Esophagus squamous epithelium (tissue), 5 donors: ENCODE measurements at places on chromosomes 7 and 10.

DNA sequence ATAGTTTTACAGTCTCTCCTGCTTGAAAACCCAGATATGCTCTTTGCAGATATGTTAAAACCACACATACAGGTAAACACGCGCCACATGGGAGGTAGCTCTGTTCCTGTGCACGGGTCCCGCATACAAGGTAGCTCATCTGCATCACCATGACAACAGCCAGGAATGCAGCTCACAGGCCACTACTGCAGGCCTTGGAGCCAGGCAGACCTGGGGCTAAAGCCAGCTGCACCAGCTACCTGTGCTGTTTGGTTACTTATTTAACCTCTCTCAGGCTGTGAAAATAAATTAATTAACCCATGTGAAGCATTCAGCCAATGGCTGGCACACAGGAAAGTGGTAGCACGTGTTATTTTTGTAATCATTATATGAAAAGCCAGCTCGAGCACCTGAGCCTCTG lies 428.3 kb downstream of the TNS3 start:
- H3K4me3 ChIP-seq: no peak overlapping the region
- H3K4me1 ChIP-seq: peaks cover 10% of the 10 kb centered on the region
- H3K27ac ChIP-seq: no peak overlapping the region

GRCh38 chr7:44796034-44796503 lies 412 bp upstream of the PPIA start:
- H3K36me3 ChIP-seq: peaks cover 16% of the 10 kb centered on the region
- H3K27me3 ChIP-seq: no peaks in the 10 kb centered on the region
- peak overlapping the region; percentile 74 for H3K4me3 ChIP-seq

GRCh38 chr10:114347791-114348190 lies 56.5 kb downstream of the AFAP1L2 start:
- H3K4me3 ChIP-seq: no peak overlapping the region
- no peaks in the 10 kb centered on the region for H3K36me3 ChIP-seq
- no peaks in the 10 kb centered on the region for H3K27me3 ChIP-seq
- peaks cover 13% of the 10 kb centered on the region for H3K4me1 ChIP-seq

- no peak overlapping the region for H3K4me3 ChIP-seq
- no peak overlapping the region for H3K27ac ChIP-seq
- H3K4me1 ChIP-seq: no peaks in the 10 kb centered on the region
- no peak for DNase-seq
- no peaks in the 10 kb centered on the region for H3K27me3 ChIP-seq
Observed at GRCh38 chr10:14787938-14788337, 13.2 kb upstream of the FAM107B start.

- no peak for DNase-seq
- no peaks in the 10 kb centered on the region for H3K36me3 ChIP-seq
- H3K4me1 ChIP-seq: peaks cover 5% of the 10 kb centered on the region
- H3K4me3 ChIP-seq: no peak overlapping the region
- H3K27me3 ChIP-seq: no peaks in the 10 kb centered on the region
- peak overlapping the region; percentile 62 for H3K27ac ChIP-seq
Observed at GRCh38 chr10:29669149-29669548, 34.4 kb upstream of the SVIL start.

GRCh38 chr7:22662036-22662435 lies 65.0 kb upstream of the IL6 start:
- no peaks in the 10 kb centered on the region for H3K4me1 ChIP-seq
- no peak overlapping the region for H3K27ac ChIP-seq
- DNase-seq: no peak
- no peaks in the 10 kb centered on the region for H3K36me3 ChIP-seq
- no peak overlapping the region for H3K4me3 ChIP-seq

GRCh38 chr10:11177926-11178471 lies 160.3 kb downstream of the CELF2 start:
- peak overlapping the region; percentile 73 for H3K27ac ChIP-seq
- H3K4me1 ChIP-seq: peaks cover 6% of the 10 kb centered on the region
- H3K4me3 ChIP-seq: no peak overlapping the region
- H3K36me3 ChIP-seq: no peaks in the 10 kb centered on the region

DNA sequence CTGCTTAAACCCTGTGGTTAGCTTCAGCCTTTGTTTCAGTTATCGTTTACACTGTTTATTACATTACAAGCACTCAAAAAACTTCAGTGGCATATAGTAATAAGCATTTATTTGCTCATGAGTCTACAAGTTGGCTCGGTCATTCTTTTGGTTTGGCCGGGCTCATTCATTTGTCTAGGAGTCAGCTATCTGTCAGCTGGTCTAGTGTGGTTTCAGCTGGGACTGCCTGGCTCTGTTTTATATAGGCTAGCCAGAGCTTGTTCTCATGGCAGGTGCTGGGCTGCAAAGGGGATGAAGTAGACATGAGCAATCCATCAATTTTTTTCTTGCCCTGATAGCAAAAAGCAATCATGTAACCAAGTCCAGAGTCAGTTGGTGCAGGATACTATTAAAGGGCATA lies 103.6 kb downstream of the MKLN1 start:
- peaks cover 6% of the 10 kb centered on the region for H3K4me1 ChIP-seq
- H3K4me3 ChIP-seq: no peak overlapping the region
- H3K27me3 ChIP-seq: no peaks in the 10 kb centered on the region
- DNase-seq: no peak
- no peak overlapping the region for H3K27ac ChIP-seq

GRCh38 chr10:86057708-86058107 lies 308.9 kb downstream of the GRID1 start:
- no peak overlapping the region for H3K4me3 ChIP-seq
- H3K4me1 ChIP-seq: no peaks in the 10 kb centered on the region
- no peaks in the 10 kb centered on the region for H3K27me3 ChIP-seq
- no peak for DNase-seq

GRCh38 chr10:93854975-93855374 lies 38.8 kb upstream of the SLC35G1 start:
- no peak for DNase-seq
- H3K4me3 ChIP-seq: no peak overlapping the region
- no peaks in the 10 kb centered on the region for H3K36me3 ChIP-seq
- no peak overlapping the region for H3K27ac ChIP-seq

- no peak overlapping the region for H3K27ac ChIP-seq
- no peak for DNase-seq
- no peak overlapping the region for H3K4me3 ChIP-seq
- H3K36me3 ChIP-seq: no peaks in the 10 kb centered on the region
- no peaks in the 10 kb centered on the region for H3K4me1 ChIP-seq
Observed at GRCh38 chr7:8365499-8366110, 67.8 kb upstream of the NXPH1 start.

- no peaks in the 10 kb centered on the region for H3K36me3 ChIP-seq
- peaks cover 20% of the 10 kb centered on the region for H3K4me1 ChIP-seq
- H3K27me3 ChIP-seq: no peaks in the 10 kb centered on the region
- no peak overlapping the region for H3K27ac ChIP-seq
- H3K4me3 ChIP-seq: no peak overlapping the region
- DNase-seq: no peak
Observed at GRCh38 chr10:89090756-89091445, 100.3 kb downstream of the FAS start.

DNA sequence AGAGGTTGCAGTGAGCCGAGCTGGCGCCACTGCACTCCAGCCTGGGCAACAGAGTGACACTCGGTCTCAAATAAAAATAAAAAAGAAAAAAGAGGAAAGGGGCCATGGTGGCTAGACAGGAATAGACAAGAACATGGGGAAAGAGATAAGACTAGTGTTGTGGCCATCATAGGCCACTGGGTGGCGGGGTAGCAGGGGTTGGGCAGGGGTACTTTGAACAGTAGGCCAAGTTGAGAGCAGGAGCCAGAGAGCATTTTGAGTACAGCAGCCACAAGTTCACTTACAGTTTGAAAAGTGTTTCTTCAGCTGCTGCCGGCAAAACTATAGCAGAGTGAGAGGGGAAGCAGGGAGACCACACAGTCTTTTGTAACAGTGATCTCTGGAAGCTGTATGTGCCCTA lies 656.0 kb downstream of the CNTNAP2 start:
- no peak overlapping the region for H3K27ac ChIP-seq
- H3K36me3 ChIP-seq: no peaks in the 10 kb centered on the region
- H3K4me1 ChIP-seq: no peaks in the 10 kb centered on the region
- no peak for DNase-seq
- H3K4me3 ChIP-seq: no peak overlapping the region

DNA sequence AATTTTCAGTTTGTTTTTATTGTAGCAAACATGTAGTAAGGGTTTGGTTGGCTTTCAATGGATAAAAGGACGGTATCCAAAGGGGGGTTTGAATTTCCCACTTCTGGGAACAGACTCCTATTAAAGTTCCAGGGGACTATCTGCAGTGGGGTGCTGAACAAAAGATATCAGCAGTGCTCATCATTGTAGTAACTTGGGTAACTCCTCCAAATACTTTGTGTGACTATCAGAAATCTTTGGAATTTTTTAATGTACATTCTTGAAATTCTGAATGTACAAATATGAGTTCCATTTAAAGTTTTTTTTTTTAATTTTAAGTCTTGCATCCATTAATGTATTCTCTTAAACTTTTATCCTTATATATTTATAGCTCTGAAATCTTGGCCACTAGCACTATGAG lies 42.1 kb downstream of the CYP51A1 start:
- no peak overlapping the region for H3K4me3 ChIP-seq
- peaks cover 18% of the 10 kb centered on the region for H3K36me3 ChIP-seq
- no peak for DNase-seq
- no peaks in the 10 kb centered on the region for H3K4me1 ChIP-seq

DNA sequence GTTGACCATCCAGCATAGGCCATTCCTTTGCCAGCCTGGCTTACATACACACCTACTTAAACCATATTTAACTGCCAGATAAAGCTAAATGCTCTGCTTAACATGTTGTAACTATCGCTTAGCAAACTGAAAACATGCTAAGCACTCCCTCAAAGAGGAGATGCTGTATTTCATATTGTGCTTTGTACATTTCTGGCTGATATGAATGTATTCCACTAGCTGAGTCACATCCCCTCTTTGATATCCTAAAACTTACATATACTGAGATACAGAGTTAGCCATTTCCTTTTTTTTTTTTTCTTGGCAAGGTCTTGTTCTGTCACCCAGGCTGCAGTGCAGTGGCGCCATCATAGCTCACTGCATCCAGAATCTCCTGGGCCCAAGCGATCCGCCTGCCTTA lies 99.4 kb downstream of the TPST1 start:
- peaks cover 19% of the 10 kb centered on the region for H3K4me1 ChIP-seq
- H3K27ac ChIP-seq: peak overlapping the region; percentile 83
- H3K36me3 ChIP-seq: no peaks in the 10 kb centered on the region
- no peak overlapping the region for H3K4me3 ChIP-seq

DNA sequence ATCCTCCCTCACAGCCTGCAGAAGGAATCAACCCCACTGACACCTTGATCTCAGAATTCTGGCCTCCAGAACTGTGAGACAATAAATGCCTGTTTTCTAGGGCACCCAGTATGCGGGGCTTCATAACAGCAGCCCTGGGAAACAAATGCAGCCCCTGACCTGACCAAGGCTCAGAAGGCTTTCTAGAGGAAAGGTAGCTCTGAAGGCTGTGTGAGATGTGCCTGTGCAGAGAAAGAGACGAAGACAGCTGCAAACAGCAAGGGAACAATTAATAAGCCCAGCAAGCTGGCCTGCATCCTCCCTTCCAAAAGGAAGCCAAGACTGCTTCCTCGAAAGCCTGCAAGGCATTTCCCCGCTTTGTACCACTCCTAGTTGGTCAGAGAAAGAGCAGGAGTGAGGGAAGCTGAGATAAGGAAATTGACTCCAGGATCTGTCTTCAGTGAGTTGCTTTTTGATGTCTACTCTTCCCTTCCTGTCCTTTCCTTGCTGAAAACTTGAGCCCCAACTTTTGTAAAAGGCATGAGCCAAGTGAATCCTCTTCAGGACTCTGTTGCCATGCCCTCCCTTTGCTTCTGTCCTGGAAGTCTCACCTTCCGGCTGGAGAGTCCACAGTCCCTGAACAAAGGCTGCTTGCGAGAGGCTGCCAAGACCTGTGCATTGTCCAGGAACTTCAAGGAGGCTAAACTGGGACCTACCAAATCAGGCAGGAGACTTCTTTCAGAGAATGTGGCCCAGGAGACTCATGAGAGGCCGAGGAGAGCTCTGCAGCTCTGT lies 71.2 kb upstream of the ARID5B start:
- no peaks in the 10 kb centered on the region for H3K36me3 ChIP-seq
- no peaks in the 10 kb centered on the region for H3K27me3 ChIP-seq
- peaks cover 9% of the 10 kb centered on the region for H3K4me1 ChIP-seq

GRCh38 chr10:73357166-73357565 lies 1.5 kb downstream of the CFAP70 start:
- no peak for DNase-seq
- no peak overlapping the region for H3K4me3 ChIP-seq
- no peaks in the 10 kb centered on the region for H3K4me1 ChIP-seq
- H3K27ac ChIP-seq: no peak overlapping the region
- H3K36me3 ChIP-seq: no peaks in the 10 kb centered on the region
- no peaks in the 10 kb centered on the region for H3K27me3 ChIP-seq

- H3K27ac ChIP-seq: no peak overlapping the region
- no peak overlapping the region for H3K4me3 ChIP-seq
- peaks cover 12% of the 10 kb centered on the region for H3K4me1 ChIP-seq
- DNase-seq: no peak
Observed at GRCh38 chr7:134768243-134768642, 11.2 kb upstream of the CALD1 start.

DNA sequence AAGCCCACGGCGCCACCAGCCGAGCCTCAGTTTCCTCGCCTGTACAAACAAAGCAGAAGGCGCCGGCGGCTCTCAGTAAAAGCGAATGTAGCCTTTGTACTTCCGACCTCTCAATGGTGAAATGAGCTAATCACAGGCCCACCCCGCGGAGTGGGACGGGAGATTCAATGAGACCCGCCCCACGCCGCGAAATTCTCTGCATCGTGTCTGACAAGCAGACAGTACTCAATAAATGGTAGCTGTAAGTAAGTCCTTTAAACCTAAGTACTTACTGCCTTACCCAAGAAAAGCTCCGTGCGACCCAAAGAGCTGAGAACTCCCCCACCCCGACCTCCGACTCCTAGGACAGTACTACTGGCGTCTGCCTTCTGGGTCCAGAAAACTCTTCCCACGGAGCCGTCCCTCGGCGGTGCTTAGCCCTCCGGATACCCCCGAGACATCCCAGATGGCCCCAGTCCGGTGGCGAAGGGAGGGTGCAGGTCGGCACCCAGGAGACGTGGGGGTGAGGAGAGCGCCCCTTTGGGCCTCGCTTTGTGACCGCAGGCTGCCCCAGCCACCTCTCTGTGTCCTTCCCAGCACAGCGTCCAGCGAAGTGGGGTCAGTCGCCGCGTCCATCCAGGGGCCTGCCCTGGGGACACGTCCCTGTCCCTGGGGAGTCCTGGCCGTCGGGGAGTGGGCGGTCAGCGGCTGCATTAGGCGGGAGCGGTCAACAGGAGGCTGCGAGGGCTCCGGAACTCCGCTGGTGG lies 972 bp upstream of the CXCL12 start:
- no peak overlapping the region for H3K27ac ChIP-seq
- no peak overlapping the region for H3K4me3 ChIP-seq
- H3K4me1 ChIP-seq: peaks cover 39% of the 10 kb centered on the region
- no peaks in the 10 kb centered on the region for H3K36me3 ChIP-seq
- H3K27me3 ChIP-seq: peaks cover 69% of the 10 kb centered on the region

DNA sequence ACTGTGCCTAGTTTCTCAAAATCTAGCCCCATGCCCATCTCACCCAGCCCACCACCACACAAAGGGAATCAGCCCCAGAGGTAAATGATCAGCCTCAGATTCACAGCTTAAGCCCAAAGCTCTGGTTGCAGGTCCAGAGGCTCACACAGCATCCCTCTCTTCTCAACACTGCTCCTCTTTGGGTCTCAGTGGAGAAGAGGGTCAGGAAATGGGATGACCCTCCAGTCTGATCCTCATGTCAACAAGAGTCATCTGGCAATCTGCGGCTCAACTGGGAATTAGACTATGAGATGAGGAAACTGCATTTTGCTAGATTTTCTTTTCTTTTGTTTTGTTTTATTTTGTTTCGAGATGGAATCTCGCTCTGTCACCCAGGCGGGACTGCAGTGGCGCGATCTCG lies 126.2 kb upstream of the PDLIM1 start:
- no peak for DNase-seq
- no peaks in the 10 kb centered on the region for H3K36me3 ChIP-seq
- peak overlapping the region; percentile 43 for H3K27ac ChIP-seq
- H3K27me3 ChIP-seq: no peaks in the 10 kb centered on the region
- no peaks in the 10 kb centered on the region for H3K4me1 ChIP-seq
- no peak overlapping the region for H3K4me3 ChIP-seq
